ENCODE measurements at places on chromosomes 3 and 15.

GRCh38 chr3:13013566-13013965 is 59.7 kb downstream of the IQSEC1 start:
- no peak for DNase-seq

- DNase-seq, result no peak
These were observed 38.4 kb upstream of the UBL7 start for GRCh38 chr15:74499366-74499765.

DNA sequence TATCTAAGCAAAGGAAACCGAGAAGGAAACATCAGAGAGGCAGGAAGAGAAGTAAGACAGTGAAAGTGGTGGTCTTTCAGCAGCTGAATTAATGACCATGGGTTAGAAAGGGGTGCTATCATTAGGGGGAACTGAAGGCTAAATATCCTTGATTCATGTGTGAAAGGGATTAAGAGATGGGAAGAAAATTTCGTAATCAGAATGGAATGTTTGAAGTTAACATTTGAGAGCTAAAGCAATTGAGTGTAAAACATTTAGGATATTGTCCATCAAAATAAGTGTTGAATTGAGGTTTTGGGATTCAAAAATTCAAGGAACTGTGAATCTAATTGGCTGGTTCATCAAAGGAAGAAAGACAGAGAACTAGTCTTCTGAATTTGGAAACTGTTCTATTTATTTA is 4.1 kb upstream of the ECT2 start:
- DNase-seq, result no peak

DNA sequence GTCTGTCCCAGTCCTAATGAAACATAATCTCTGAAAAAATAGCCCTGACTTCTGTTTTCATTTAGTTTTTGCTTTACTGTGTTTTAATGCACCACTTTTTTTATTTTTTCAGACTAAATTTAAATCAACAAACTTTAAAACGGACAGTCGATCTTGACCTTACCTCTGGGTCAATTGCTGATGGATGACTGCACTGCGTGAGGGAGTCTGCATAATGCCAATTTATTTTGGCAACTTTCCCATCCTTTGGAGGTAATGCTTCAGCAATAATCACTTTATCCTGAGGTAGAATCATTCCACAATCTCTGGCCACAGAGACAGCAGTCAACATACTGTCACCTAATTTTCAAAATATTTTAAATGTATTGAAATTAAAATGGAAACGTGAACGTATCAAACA is 32.5 kb upstream of the GP5 start:
- no peak for DNase-seq

- DNase-seq, result no peak
These were observed 14.4 kb downstream of the ABHD17C start for GRCh38 chr15:80709542-80709941.

GRCh38 chr15:99466701-99467337 is 99.0 kb upstream of the MEF2A start:
- DNase-seq, result no peak

DNA sequence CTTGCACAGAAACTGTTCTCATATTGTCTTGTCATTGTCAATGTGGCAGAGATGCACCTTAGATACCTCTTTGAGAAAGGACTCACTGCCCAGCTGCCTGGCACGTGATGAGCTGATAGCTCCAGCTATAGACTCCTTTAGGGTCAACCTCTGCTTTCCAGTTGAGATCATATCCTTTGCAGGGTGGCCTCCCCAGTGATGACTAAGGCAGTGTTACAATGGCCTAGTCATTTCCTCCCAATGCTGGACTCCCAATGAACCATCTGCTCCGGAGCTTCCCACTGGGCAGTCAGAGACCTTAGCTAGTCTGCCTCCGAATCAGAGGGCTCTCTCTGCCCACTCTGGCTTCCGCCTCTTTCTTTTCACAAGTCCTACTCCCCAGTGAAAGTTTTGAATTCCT is 79.5 kb downstream of the CHRD start:
- no peak for DNase-seq

DNA sequence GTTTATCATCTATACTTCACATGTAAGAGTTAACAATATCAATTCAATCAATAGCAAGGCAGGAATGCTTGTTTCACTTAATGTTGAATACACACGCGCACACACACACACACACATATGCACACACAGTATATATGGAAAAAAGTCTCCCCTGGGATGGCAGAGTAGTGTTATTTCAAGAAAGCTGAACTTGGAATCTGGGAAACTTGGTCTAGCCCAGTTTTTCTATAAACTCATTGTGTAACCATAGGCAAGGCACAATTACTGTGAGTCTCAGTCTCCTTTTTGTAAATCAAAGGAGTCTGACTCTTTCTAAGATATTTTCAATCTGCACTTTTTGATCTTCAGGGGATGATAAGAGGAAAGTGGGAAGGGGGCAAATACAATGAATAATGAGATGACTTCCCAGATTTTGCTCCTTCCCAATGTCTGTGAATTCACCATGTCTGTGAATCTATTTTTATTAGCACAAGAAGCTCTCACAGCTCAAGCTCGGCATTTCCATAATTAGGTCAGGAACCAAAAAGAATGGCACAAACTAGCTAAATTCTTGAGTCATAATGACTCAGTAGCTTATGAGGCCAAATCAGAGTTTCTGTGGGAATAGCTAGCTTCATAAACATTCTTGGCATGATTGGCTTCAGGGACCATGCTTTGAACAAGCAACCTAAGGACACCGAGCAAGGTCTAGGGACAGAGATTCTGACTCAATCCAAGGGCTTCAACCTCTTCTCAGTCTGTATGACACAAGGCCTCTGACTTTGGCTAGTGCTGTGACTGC is 227.4 kb upstream of the DCBLD2 start:
- DNase-seq, result no peak

DNA sequence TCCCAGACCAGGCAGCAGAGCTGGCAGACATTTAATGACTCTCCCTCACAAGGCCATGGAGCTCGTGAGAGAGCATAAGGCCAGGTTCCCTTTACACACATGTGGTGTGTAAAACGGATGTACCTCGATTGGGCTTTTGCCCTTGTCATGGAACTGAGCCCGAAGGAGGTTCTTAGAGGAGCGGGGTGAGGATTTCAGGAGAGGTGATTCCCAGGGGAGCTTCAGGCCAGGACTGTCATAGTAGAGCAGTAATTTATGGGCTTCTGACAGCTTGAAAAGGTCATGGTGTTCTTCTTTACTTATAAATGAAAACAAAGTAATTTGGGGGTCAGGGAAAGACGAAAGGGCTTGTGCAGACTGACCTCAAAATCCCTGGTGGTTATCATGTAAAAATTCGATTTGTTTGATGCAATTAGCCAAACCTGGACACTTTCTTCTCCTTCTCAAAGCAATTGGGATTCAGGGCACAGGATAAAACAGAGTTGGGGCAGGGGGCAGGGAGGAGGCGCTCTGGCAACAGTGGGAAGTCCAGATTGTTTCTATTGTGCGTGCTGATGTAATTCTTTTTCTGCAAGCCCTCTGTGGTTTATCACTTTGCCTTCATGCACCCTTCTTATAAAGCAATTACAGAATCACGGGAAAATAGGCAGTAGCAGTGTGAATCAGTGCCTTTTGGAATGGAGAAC is 51.0 kb downstream of the CACNA1D start:
- DNase-seq, result no peak

GRCh38 chr3:105774444-105775180 is 94.2 kb downstream of the CBLB start:
- DNase-seq, result no peak

DNA sequence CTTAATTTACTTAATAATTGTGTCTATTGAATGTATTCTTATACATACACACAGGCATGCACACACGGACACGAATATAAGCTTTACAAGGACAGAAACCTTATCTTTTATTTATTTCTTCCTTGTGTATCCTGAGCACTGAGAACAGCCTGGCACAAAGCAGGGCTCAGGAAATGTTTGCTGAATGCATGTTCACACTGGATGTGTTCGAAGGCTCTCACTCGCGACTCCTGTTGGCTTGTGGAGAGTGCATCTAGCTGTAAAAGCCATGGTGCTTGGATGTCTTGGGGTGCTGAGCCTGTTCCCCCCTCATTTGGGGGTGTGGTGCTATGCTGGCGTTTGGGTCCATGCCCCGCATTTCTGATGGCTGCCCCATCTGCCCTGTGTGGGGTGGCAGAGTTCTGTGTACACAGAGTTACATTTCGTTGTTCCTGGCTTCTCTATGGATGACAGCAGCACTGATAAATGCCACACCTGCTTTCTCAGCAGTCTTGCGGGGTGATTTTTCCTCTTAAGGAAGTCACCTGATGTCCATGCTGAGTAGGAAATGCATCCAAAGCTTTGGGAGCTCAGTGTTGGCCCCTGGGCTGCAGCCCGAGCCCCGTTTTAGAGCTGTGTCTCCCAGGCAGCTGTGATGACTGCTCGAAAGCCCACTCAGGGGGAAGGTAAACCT is 148.5 kb downstream of the IGF1R start:
- no peak for DNase-seq

DNA sequence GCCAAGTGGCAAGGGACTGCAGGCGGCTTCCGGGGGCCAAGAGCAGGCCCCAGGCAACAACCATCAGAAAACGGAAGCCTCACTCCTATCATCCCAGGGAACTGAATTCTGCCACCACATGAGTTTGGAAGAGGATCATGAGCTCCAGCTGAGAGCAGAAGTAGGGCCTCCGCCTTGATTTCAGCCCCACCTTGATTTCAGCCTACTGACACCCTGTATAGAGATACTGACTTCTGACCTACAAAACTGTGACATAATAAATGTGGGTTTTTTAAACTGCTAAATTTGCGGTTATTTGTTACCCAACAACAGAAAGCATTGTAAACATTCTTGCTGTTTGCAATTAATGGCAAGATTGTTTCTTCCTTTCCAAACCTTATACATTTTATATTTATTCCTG is 21.6 kb upstream of the RARRES1 start:
- DNase-seq, result no peak

GRCh38 chr3:32321095-32321790 is 70.4 kb upstream of the CMTM7 start:
- DNase-seq, result no peak

- DNase-seq, result no peak
These were observed 276.0 kb upstream of the TTC14 start for GRCh38 chr3:180325958-180326357.

DNA sequence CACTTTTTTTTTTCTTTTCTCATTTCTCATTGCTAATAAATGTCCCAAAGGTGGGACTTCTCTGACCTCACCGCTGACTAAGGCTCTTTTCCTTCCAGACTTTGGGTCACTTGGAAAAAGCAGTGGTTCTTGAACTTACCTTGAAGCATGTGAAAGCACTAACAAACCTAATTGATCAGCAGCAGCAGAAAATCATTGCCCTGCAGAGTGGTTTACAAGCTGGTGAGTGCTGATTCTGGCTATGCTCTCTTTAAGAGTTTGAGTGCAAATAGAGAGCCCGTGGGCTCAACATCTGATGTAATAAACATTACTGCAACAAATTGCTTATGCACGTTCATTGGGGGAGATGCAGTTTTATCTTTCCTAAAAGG is 2.0 kb downstream of the BHLHE40 start:
- DNase-seq, result no peak

DNA sequence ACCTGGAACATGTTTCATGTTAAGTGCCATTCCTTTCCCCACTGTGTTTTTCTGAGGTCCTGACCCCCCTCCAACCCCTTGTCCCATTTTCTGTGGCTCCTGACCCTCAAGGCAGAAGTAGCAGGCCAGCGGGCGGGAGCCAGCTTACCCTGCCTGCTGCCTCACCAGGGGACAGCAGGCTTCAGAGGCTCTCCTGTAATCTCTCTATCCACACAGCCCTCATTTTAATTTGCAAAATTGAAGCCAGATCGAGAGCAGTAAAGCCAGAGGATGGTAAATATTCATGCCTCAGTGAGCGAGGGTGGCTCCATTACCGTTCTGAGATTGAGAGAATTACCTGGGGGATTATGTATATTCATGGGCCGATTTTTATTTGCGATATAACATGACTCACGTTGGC is 147.6 kb downstream of the DNAJB8 start:
- no peak for DNase-seq

GRCh38 chr3:151259664-151260063 is 18.7 kb downstream of the P2RY14 start:
- DNase-seq, result no peak

DNA sequence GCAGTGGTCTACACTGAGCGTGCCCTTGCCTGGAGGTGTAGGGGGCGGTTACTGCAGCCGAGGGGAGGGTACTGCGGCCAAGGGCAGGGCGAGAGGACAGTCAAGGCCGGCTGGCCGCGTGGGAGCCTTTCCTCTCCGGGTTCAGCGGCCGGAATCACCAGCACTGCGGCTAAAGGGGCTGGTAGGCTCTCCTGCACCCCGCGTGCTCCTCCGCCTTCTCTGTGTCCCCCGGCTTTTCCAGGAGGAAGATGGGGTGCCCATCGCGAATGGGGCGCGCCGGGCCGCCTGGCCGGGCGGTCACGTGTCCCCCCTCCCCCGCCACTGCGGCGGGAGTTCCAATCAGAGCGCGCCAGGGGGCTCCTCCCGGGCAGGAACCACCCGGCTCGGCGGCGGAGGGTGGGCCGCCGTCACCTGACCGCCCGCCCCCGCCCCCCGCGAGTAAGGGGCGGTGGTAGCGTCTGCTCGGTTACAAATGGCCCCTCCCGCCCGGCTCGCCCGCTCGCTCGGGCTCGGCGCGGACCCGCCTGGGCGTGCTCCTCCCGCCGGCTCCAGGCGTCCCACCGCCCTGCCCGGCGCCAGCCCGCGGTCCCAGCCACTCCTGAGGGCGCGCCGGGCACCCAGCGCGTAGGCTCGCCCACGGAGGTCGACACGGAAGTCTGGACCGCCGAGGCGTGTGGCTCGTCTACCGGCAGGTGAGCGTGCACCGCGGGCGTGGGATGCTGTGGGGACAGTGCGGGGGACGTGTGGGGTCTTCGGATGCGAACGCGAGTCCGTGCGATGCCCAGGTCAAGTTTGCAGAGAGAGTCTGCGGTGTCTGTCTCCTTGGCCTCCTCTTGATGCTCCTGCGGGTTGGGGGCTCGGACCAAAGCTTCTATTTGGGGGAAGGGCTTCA is 242.6 kb upstream of the TOPAZ1 start:
- no peak for DNase-seq

GRCh38 chr3:161700998-161701397 is 204.4 kb downstream of the OTOL1 start:
- DNase-seq, result no peak

DNA sequence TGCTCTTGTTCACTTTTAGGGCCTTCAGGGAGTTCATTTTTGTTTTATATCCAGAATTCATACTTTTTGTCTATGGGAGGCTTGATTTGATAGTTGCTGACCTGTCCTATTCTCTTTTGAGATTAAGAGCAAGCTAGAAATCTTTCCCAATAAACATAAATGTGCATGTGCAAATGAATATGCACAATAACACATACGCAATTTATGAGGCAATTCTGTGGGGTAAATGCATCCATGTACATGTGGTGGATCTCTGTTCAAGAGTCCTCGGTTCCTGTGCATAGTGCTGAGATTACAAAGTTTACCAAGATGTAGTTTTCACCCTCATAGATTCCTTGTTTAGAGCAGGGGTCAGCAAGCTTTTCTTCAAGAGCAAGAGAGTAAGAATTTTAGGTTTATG is 640.7 kb downstream of the EDEM1 start:
- DNase-seq, result no peak

DNA sequence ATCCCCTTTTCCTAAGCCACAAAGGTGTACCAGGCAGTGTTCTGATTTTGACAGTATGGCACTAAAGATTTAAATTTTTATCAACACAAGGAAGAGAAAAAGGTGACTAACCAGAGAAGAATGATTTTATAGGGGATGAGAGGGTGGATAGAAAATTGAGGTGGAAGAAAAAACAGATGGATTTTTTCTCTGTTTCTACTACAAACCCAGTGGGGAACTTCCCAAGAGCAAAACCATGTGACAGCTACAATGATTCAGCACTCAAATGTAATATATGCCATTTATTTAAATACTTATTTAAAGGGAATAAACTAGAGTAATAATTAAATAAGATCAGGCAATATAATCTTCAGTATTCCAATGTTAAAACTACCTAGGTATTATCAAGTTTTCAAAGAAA is 11.1 kb downstream of the DCUN1D1 start:
- DNase-seq, result no peak

- DNase-seq, result no peak
These were observed 384.3 kb upstream of the EPHA6 start for GRCh38 chr3:96430079-96430478.

Measured in stimulated activated naive CD4-positive, alpha-beta T cell treated with Interleukin-2 at 50 U/mL for 16 hours (primary cell).